Activated naive CD8-positive, alpha-beta T cell treated with anti-CD3 and anti-CD28 coated beads, Interleukin-2, amount 10 ng/mL, durations not matched to agents 7 days and 5 days (primary cell): ENCODE measurements at places on chromosomes 11 and 22. TPM values are rescaled to one million over a fixed set of nuclear protein-coding genes. Genes with fewer than 3 reads are reported as not detected.

Gene LRRC4C
- not detected for total RNA-seq

Gene RNASEH2C
- 84.2 TPM for total RNA-seq

Gene DCDC1
- not detected for total RNA-seq

Gene BEST1
- total RNA-seq, result 0.30 TPM

Gene ADM
- total RNA-seq, result 1.5 TPM

Gene FAM111B
- 45.1 TPM for total RNA-seq

Gene MMP27
- total RNA-seq, result not detected

Gene SPI1
- total RNA-seq, result 2.9 TPM

Gene AMOTL1
- 4.4 TPM for total RNA-seq
